ENCODE measurements at places on chromosomes 13 and 19. TPM values are rescaled to one million over a fixed set of nuclear protein-coding genes. Genes with fewer than 3 reads are reported as not detected.
A peak's percentile ranks its signal among the peaks of the same experiment; 100 is the strongest.

GRCh38 chr13:66887088-66887487 is 343.0 kb downstream of the PCDH9 start:
- no peak for DNase-seq

DNA sequence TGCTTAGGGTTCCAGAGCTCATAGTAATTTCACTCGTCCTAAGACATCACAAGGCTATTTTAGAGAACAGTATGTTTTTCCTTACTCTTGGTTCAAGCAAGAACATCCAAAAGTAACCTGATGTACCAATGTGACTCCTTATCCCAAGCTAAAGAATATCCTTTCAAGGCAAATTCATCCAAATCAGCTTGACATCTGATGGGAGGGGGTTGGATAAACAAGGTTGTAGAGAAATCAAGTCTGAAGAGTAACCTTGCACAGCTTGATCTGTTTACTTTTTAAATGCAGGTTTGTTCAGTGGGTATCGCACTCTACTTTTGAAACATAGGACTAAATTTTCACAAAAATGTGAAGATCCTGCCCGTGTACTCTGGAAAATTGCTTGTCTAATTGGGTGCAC is 201.2 kb downstream of the GGACT start:
- DNase-seq: no peak

GRCh38 chr13:99062593-99062992 is 84.7 kb upstream of the DOCK9 start:
- DNase-seq: peak; percentile 62

- DNase-seq: no peak
These were observed 41.5 kb upstream of the C13orf46 start for GRCh38 chr13:114015111-114015968.

DNA sequence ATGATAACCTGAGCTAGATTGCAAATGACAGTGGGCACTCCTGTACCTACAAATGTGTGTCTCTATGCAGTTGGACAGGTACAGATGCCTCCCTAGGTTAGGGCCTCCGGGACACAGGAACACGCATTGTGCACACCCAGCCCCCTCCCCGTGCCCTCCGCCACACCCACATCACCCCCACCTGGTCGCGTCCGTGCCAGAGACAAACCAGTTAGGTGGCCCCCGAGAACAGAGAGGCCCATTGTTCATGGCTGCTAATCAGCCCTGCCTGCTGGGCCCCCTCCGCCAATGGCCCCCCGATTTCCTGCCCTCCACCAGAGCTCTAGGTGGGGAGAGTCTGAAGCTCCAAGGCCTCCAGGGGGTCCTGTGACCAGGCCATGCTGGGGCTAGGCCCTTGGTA is 13.7 kb downstream of the NRTN start:
- no peak for DNase-seq

DNA sequence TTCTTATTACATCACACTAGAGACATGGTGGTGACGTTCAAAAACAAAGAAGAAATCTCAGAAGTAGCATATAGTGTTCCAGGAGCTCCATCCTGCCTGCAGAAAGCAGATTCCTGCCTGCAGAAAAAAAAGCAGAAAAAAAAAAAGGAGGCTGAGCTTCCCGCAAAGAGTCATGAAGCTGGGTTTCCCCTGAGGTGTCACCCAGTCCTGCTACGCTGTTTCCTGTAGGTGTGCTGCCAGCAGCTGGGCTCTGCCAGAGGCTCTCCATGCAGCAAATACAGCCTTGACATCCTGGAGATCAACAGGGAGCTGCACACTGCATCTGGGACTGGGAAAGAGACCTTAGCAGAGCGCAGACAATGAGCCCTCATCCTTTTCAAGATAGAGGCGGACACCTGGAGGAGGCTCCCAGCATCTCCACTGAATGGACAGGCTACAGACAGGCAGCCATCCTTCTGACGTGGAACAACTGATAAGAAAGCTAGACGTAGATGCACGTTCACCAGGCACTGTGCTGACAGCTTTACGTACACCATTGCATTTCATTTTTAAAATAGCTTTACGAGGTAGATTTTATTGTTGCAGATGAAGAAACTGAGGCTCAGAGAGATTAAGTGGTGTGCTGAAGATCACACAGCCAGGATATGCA is 350.9 kb downstream of the FOXO1 start:
- no peak for DNase-seq

DNA sequence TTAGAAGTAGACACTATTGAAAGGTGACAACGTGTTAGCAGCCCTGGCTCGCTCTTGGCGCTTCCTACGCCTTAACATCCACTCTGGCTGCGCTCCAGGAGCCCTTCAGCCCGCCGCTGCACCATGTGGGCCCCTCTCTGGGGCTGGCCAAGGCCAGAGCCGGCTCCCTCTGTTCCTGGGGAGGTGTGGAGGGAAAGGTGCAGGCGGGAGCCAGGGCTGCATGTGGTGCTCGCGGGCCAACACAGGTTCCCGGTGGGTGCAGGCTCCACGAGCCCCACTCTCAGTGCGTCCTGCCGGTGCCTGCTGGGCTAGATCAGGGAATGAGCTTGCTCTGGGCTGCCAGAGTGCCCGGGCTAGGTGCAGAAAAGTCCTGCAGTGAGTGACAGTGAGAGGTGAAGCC is 1284.3 kb downstream of the OLFM4 start:
- DNase-seq: peak; percentile 57

DNA sequence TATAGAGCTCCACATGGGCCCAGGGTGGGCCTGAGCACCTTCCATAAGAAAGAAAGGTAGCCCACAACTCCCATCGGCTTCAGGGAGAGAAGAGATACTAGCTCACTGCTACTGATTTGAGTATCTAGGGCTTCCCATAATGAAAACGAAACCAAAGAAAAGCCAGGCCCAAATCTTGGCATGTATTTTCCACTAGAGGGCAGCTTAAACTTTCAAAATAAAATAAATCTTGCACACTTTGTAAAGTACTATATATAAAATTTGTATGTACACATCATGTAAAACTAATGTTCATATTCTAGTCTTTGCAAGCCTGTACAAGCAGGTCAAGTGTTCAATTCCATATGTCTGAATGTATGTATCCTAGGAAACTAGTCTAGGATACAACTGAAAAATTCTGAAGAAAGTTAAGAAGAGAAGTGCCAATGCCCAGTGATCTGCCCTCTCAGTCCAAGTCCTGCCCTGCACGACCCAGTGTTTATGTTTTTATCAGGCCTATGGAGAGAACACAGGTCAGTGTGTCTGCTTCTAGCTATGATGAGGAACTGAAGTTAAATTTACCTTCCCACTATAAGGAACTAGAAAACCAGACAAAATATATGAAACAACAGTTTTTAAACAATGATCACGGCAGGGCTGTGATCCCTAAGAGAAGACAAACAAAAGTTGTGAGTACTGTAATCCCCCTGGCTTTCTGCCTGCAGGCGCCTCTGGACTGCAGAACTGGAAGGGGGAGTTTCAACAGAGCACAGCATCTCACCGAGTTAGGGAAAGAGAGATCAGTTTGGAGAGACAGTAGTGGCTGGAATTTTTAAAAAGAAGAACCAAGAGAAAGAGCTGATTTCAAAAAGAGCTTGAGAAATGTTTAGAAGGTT is 475.7 kb downstream of the UQCRFS1 start:
- DNase-seq: no peak

GRCh38 chr19:56110515-56111448 is 10.3 kb downstream of the ZNF787 start:
- DNase-seq: no peak

DNA sequence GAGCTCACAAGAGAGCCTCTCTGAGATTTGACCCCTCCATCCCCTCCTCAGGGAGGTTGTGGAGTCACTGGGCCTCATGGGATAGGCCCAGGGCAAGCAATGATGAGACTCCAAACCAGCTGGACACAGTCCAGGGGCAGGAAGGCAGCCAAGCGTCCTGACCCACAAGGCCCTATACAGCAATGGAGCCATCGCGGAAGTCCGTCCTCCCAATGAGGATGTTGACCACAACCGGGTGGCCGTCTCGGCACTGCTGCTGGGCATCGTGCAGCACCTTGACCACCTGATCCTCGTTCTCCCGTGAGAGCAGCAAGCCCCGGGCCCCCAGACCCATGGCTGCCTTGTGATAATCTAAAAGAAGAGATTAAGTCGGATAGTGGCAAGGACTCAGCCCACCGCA is 7.9 kb downstream of the SYDE1 start:
- DNase-seq: peak; percentile 73

- DNase-seq: no peak
These were observed 2.0 kb downstream of the CAB39L start for GRCh38 chr13:49441846-49442245.

GATAD2A gene
- total RNA-seq: 86.7 TPM

LRG1 gene
- total RNA-seq: 1.4 TPM

DNA sequence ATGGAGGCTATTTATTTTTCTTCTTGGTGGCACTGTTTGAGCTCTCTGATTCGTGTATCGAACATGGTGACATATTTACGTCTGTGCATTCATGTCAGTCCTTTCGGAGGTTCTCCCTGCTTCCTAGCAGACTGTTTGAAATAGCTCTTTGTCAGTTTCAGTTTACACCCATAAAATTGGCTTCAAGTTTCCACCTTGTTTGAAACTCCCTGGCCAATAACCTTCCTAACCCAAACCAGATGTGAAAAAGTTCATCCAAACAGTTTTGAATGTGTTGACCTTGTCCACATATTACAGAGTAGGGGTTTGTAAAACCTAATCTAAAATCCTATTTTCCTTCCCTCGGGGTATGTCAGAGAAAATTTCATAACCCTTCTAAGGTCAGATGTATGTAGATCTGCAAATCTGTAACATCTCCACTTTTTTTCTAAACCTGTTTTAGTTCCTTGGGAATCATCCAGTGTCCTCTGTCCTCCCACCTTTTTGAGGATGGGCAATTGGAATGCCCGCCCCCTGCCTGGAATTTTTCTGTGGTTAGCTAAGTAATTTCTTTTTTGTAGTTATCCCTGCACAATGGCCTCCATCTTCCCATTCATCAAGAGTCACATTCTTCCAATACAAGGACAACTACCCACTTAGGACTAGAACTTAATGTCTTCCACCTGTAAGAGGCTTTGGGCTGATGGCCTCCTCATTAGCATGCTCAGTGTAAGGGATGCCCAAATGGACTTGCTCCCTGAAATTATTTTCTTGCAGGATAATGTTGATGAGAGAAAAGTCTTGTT is 499.8 kb downstream of the GPC6 start:
- no peak for DNase-seq

- no peak for DNase-seq
These were observed 5.9 kb downstream of the ANGPTL6 start for GRCh38 chr19:10096615-10096963.

GRCh38 chr13:112450904-112451240 is 74.7 kb downstream of the SPACA7 start:
- no peak for DNase-seq

SELENOV gene
- not detected for total RNA-seq

DNA sequence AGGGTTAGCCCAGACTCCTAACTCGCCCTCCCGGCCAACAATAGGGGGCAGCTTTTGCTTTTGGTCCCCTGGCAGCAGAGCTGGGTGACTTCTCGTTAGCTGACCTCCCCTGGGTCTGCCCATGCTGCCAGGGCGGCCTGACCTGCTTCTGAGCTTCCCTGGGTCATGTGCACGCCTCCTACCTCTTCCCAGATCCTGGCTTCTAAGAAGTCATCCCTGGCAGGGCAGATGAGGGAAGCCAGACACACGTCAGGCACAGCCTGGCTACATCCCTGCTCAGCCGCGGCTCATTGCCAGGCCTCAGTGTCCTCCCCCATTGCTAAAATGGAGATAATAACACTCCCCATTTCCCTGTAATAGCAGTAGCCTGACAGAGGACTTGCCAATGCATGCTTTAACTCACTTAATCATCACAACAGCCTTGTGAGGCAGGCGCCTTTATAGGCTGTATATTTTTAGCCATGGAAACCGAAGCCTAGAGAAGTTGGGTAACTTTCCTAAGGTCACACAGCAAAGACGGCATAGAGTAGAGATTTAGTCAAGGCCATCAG is 2.1 kb downstream of the KCNK6 start:
- DNase-seq: peak; percentile 72

GRCh38 chr13:93805736-93806135 is 579.1 kb downstream of the GPC6 start:
- no peak for DNase-seq

IGFL3 gene
- total RNA-seq: not detected

KIR3DL1 gene
- total RNA-seq: not detected

KIR2DL1 gene
- total RNA-seq: not detected

DNA sequence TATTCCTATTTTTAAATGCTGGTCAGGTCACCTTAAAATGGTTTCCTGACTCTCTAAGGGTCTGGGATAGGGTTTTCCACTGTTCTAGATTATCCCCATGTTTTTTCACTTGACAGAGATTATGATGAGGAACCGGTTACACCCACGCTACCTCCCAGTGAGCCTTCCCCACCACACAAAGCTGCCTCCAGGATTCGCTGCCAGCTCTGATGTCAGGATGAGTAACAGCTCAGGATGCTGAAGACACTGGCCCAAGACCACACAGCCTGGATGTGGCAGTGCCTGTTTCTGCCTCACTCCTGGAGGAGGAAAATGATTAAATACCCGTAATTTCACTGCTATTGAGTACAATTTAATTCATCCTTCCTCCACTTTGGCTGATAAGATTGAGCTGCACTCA is 22.9 kb downstream of the ZNF114 start:
- DNase-seq: no peak

DNA sequence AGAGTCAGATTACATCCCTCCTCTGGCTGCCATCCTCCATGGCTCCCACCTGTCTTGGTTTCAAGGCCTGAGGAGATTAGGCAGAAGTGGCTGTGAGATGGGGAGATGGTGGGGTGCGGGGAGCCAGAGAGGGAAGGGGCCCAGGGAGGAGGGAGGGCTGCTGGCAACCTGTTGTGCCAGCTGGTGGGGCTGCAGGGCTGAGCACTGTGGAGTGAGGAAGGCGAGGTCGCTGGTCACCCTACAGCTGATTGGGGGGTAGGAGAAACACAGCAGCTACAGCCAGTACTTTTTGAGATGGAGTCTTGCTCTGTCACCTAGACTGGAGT is 48.3 kb downstream of the CD320 start:
- no peak for DNase-seq

GRCh38 chr19:18905058-18905456 is 9.1 kb upstream of the CERS1 start:
- no peak for DNase-seq

Measured in aorta (tissue), 5 donors.